ENCODE measurements at places on chromosomes 3 and 15.

DNA sequence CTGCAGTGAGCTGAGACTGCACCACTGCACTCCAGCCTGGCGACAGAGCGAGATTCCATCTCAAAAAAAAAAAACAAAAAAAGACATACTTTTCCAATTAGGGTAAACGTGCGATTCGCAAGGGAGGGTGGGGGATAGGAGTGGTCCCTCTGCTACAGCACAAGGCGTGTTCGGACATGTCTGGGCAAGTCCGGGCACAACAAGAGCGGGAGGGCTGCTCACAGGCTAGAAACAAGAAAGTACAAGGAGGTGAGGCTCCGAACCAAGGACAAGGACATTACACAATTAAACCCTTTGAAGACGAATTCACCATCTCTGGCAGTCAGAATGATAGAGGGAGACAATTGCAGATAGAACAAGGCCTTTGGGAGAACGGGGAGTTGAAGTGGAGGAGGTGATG lies 32.2 kb upstream of the BCL2A1 start:
- DNase-seq, result no peak

GRCh38 chr15:69896606-69897005 lies 201.1 kb downstream of the TLE3 start:
- DNase-seq, result no peak

- no peak for DNase-seq
Observed at GRCh38 chr3:60366486-60366885, 884.8 kb downstream of the FHIT start.

DNA sequence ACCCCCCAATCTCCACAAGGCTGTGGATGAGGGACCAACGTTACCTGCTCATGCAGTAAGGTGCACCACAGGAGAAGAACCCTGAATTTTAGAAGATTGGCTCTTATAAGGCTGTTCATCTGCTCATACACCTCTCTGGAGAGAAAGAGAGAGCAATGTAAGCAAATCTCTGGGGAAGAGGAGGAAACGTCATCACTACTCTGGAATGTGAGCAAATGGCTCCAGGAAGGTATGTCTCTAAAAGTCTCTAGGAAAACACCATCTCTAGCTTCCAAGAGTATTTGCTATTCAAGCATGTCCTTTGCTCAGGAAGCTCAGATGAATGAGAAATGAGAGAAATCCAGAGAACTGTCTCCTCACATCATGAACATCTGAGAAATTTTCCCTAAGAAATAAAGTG lies 235.4 kb downstream of the TBL1XR1 start:
- DNase-seq, result no peak

DNA sequence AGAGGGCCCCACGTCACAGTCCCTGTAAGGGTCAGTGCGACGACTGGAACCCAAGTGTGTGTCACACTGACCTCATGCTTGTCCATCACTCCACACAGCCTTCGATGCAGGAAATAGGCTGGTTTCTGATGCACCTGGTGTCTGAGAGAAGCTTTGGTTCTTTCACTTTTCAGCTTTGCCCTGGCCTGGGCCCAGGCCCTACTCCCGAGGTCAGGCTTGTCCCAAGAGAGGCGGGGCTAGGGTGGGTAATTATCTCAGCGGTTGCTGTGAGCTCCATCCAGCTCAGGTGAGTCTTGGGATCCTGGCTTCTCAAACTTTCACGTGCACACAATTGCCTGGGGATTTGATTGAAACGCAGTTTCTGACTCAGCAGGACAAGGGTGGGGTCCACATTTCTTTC lies 19.6 kb upstream of the CHRNB4 start:
- no peak for DNase-seq

GRCh38 chr3:105139881-105140560 lies 226.7 kb upstream of the ALCAM start:
- no peak for DNase-seq

Data from stimulated activated CD4-positive, alpha-beta T cell treated with anti-CD3 and anti-CD28 coated beads, Interleukin-15, amount 100 ng/mL, for 48 hours (primary cell).